ENCODE measurements at places on chromosomes 6 and 20.

DNA sequence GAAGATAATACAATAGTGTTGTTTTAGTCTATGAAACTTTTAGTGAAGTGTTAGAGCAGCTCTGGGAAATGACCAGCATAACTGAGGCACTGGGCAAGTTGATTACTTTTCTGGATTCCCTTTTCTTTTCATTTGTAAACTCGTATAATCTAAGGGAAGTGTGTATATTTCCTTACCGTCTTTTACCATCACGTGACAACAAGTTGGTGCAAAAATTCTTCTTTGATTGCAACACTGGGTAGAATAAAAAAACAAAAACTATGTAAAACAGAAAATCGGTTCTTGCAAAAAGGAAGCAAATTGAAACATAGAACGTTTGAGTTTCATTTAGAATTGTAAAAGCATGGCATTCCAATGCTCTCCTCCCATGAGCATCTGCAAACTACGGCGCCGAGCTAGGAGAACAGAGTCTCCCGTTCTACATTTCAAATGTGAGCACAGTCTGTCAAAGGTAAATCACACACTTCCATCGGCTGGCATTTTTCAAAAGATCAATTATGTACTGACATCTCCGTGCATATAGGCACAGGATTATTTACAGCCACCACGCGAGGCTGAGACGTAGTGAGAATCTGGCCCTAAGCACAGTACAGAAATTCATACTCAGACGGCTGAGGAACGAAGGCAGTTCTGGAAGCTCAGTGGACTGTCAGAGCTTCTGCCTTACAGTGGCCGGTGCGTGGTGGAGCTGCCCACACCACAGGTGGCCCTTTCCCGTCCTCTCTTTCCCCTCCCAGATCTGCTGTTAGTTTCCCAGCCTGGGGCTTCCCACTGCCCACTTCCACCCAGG is 314.0 kb downstream of the BMP7 start:
- no peak for DNase-seq

DNA sequence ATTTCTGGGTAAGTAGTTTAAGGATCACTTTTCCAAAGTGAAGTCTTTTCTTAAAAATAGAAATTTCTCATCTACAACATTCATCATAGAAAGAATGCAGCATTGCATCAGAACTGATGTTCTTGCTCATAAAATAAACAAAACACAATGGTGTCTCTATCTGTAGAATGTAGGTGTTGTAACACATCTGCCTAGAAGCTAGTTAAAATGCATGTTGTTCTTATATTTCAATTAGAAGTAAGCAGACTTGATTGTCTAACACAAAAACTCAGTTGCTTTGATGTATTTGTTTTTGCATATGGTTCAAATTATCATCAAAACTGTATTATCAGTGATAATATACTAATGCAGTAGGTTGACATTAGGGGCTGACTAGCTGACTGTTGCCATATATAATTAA is 654.7 kb upstream of the FLRT3 start:
- no peak for DNase-seq

DNA sequence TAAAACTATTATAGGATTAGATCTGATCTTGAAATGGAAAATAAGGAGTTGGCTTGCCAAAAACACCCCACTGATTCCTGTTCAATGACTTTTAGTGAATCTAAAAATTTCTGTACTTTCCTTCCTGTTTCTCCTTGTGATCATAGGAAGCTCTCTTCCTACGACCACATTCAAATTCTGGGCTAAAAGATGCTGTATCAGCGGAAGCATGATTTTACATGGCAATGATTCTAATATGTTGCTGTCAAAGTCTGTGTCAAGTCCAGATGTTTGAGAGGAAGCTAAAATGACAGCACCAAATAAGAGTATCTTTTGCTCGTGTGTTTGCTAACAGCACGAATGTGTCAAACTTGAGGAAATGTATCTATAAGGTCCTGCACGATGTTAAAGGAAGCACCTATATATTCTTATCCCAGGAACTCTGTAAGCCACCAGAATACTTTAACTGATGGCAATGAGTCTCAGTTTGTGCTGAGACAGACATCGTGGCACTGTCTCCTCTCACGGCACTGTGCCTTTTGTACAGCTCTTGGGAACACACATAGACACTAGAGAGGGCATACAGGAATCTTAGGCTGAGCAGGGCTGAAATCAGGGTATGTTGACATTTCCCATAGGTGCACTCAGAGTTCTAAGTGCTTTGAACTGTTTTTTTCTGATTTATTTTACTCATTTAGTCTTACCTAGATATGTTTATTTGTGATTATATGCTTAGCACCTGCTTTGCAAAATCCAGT is 24.9 kb upstream of the MAP3K4 start:
- DNase-seq, result no peak

DNA sequence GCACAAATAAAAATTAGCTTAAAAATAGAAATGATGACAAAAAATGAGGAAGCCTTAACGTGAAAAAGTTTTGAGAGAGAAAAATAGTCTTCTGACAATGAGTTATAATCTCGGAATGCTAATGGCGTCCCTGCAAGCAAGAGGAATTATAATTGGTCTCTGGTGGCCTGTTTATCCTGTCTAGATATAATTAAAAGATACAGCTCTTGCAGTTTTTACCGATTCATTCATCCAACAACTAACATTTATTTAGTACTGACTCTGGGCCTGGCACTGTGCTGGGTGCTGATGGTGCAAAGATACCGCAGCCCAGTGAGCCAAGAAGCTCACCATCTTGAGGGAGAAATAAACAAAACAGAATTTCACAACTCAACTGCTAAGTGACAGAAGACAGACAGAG is 31.6 kb upstream of the ANKRD60 start:
- DNase-seq, result no peak

DNA sequence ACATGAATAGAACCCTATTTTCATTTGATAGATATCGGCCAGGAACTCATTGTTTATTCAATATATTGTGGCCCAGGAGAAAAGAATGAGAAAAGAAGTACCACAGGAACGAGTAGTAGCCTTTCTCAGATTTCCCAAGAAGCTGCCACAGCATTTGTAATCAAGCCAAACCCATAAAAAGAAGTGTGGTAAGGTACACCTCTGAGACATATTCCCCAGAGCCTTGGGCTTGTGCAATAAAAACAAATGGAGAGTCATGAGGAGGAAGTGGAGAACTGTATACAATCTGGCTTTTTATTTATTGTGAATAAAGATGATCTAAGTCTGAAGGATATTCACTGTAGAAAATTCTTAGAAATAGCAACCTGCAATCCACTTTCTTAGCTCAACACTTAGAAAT is 36.7 kb downstream of the KIF6 start:
- DNase-seq, result no peak

GRCh38 chr6:138403801-138404665 is at the start of gene HEBP2:
TSS of gene HEBP2 (plus strand) at chr6:138404223. CDS start at chr6:138404496, 273 bp downstream.
- DNase-seq, result peak; percentile 96

DNA sequence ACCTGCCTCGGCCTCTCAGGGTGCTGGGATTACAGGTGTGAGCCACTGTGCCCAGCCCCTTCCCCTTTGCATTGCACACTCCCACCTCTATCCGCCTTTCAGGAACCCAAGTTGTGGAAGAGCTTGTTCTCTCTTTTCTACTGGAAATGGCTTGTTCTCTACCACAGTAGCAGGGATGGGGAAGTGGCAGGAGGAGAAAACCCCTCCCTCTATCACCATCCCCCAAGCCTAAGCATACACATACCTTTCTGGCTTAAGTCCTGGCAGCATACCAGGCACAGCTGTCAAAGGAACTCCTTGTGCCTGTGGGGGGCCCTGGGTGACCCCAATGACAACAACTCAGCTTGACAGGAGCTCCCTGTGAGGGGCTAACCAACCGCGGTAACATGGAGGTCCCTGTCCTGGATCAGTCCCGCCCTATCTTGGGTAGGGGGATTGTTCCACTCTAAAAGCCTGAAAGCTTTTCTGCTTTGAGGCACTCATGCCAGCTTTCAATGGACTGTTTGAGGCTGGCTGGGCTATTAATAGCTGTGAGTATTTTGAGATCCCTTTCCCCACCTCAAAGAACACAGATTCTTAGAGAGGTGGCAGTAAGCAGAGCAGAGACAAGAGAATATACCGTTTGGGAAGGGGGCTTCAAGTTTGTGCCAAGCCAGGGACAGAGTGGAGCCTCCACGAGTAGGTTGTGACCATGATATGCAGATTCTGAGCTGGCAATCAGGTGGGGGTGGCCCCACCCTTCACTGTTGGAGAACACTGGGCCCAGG is 2.3 kb downstream of the KLHDC3 start:
- DNase-seq, result no peak

DNA sequence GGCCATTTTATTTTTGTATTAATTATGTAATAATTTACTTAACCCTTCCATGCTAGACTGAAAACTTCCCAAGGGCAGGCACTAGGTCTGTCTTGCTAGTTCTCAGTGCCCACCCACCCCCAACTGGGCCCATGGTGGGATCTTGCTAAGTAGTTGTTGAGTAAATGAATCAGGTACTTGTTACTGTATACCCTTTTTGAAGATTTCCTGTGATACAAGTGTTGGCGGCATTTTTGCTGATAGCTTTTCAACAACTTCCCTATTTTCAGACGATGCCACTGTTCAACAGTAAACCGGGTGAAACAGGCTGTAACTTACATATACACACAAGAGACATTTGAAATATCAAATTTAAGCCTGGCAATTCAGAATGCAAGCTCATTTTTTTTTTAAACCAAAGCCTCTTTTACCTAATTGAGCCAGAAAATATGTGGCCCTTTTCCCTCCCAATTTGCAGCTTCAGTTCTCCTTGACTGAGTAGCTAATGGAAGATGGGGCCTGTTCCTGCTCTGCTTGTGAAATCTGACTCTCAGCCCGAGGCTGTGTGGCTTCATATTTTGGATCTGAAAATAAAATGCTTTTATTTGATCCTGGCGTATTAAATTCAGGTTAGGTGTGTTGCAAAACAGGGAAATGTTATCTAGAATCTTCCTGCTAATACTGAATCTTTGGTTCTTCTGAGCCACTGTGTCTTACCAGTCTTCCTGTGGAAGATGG is 288.3 kb downstream of the NRN1 start:
- no peak for DNase-seq

DNA sequence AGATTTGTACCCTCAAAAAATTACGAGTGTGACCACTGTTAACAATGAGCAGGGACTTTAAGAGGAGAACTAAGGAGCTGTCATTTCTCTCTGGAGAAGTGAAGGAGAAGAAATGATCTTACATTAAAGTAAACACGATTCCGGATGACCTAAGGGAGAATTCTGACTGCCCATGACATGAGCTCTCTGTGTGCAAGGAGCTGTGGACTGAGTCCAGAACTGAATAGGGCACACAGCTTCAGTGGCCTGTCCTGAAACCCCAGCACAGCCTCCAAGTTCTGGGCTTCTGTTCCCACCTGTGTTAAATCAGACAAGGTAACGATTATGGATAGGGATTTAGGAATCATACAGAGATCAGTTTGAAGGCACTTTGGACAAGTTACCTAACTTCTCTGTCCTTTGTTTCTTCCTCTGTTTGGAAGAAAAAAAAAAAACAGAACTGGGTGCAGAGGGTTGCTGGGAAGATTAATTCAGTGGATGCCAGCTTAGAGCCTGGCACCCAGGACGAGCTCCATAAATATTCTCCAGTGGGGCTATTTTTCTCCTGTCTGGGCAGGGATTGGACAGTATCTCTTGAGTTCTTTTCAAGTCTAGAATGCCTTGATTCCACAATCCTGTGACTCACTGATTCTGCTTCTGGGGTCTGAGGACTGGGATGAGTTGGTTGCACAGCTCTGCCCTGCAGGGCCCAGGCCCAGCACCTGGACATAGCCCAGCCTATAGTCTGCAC is 65.7 kb downstream of the MRPL14 start:
- no peak for DNase-seq

- DNase-seq, result peak; percentile 18
Observed at GRCh38 chr6:81450180-81450579, 302.3 kb downstream of the TENT5A start.

DNA sequence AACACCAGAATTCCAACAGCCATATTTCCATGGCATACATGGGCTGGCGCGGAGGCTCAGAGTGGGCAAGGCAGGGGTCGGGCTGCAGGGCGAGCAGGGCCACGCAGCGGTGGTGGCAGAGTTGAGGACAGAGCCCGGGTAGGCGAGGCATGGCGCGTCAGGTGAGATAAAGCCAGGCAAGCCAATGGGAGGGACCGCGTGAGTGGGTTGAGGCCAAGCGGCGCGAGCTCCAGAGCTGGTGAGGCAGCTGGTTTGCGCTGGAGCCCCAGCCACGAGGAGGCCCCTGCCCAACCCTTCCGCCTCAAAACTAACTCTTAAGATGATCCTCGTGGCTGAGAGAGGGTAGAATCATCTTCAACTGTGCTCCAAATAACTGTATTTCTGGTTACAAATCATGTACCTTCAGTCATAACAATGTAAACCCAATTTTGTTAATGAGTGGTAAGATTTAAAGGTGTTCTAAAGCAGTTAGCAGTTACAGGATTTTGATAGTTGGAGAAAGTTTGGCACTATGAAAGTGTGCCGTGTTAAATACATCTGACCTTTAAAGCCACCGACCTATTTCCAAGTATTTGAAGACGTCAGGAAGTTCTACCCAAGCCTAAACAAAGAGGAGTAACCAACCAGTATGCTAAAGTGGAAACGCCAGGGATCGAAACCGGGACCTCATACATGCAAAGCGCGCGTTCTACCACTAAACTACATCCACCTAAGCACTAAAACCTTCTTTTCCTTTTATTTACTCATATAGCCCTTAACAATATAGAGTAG is 107.9 kb downstream of the GPX5 start:
- DNase-seq, result no peak

- peak; percentile 39 for DNase-seq
Observed at GRCh38 chr20:5390720-5391119, 74.0 kb upstream of the PROKR2 start.

GRCh38 chr20:37387519-37388269 is 41.8 kb downstream of the SRC start:
- DNase-seq, result peak; percentile 20

DNA sequence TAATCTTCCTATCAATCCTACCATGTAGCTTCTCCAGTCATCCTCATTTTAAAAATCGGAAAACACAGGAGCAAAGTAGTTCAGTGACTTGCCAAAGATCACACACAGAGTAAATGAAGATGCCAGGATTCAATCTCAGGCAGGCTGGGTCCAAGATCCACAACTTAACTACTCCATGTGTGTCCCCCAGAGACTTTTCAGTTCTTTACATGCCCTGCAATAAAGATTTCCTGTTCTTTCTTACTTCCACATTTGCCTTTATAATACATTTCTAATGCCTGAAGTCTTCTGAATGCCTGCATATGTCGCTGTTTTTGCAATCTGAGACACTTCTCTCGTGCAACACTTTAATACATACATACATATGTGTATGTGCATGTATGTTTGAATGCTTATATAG is 121.7 kb upstream of the MARCKS start:
- DNase-seq, result no peak

- DNase-seq, result no peak
Observed at GRCh38 chr20:13526551-13526950, 112.2 kb downstream of the TASP1 start.

All from SK-N-SH (cell line).